ENCODE measurements at places on chromosomes 1 and 21.

- DNase-seq = no peak
Observed at GRCh38 chr1:115753361-115753760, 15.2 kb downstream of the CASQ2 start.

DNA sequence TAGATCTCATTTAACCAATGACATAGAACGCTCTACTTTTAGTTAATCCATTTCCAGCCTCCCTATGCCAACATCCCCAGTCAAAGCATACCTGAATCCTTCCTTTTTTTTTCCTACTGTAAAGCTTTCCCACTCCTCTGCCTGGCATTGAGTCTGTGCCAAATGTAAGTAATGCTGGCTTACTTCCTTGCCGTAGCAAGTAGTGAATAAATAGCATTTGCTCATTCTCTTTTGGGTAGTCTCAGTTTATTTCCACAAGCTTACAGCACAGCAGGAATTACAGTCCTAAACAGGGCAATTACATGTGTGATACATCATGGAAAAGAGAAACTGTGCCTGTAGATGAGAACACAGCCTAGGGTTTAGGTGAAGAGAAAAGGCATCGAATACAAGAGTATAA lies 352.6 kb upstream of the NEGR1 start:
- no peak for DNase-seq

GRCh38 chr1:116940814-116941599 lies 31.3 kb downstream of the PTGFRN start:
- no peak for DNase-seq

DNA sequence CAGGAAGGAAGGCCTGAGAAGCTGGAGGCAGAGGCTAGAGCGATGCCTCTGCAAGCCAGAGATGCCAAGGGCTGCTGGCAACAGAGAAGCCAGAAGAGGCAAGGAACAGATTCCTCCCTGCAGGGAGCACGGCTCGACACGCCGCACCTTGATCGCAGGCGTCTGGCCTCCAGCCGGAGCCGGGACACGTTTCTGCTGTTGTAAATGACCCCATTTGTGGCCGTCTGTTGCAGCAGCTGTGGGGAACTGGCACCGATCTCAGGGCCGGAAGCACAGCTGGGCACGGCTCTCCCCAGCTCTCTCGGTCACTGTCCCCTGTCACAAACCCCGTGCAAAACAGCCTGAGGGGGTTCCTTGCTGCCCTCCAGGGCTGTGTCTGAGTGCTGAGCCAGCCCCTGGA lies 59.6 kb downstream of the SIK1 start:
- no peak for DNase-seq

GRCh38 chr1:211330282-211330936 lies 3.8 kb downstream of the TRAF5 start:
- DNase-seq = no peak

- no peak for DNase-seq
Observed at GRCh38 chr1:162299018-162299417, 77.6 kb downstream of the SPATA46 start.
